ENCODE measurements at places on chromosomes 11 and 22.

GRCh38 chr22:48477031-48477721 lies 1350.5 kb downstream of the BRD1 start:
- no peak for DNase-seq

DNA sequence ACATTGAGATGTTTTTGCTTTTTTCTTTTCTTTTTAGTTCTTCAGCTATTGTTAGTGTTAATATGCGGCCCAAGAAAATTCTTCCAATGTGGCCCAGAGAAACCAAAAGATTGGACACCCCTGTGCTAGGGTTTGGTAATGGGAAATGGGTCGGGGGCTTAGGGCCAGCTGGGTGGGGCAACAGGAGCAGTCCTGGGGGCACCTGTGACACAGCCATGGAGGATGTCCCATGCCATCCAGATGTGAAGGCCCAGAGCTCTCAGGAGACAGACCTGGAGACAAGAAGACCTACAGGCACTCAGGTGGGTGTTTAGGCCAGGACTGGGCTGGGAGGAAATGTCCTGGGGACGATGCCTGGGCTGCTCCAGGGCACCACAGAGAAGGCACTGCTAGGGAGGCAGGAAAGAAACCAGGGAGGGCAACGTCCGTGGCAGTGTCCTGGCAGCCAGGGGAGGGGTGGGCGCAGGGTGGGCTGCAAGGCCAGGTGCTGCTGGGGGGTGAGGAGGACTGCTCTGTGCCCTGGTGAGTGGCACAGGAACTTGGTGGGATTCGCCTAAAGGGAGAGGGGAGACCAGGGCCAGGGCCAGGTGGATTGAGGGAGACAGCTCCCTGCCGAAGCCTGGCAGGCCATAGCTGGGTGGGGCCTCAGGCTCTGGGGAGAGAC lies 21.4 kb downstream of the RELT start:
- no peak for DNase-seq

GRCh38 chr11:122633219-122633829 lies 22.2 kb upstream of the UBASH3B start:
- no peak for DNase-seq

DNA sequence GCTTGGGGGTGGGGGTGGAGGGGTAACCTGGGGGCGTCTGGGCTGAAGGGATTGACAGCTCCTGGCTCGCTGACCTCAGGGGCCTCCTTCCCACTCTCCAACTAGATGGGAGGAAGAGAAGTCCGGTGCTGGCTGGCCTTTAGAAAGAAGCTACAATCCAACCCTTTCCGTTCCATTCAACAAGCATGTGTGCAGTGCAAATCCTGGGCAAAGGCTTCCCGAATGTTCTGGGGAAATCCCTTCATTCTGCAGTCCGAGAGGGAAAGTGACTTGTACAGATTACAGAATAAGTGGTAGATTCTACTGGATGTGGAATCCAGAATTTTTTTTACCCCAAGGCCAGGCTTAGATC lies 149.9 kb downstream of the FEZ1 start:
- DNase-seq, result no peak

DNA sequence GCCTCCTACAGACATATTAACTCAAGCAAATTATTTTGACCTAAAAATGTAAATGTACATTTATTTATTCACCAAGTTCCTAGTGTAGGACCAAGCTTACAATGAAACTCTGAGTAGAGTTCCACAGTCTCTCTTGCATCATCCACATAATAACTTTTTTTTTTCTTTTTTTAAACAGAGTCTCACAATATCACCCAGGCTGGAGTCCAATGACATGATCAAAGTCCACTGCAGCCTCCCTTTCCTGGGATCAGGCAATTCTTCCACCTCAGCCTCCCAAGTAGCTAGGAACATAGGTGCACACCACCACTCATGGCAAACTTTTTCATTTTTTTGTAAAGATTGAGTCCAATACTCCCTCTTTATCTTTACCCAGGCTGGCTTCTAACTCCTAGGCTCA lies 28.0 kb downstream of the FEZ1 start:
- no peak for DNase-seq

DNA sequence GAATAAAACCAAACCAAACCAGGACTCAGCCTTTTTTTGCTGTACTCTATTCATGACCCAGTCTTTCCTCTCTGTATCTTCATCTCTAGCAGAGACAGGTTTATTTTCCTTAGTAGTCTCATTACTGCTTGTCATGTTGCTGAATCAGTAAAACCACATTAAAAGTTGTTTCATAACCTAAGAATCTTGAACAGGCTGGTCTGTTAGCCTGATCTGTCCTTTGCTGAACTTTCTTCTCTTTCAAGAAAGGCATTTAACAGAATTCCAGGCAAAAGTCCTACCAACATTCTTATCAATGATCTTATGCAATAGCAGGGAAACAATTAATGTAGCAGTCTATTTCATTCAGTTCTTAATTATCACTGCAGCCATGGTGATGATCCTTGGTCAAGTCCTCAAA lies 197.7 kb downstream of the CASP12 start:
- DNase-seq, result no peak

- DNase-seq, result no peak
These were observed 19.7 kb upstream of the RAB38 start for GRCh38 chr11:88194990-88195389.

DNA sequence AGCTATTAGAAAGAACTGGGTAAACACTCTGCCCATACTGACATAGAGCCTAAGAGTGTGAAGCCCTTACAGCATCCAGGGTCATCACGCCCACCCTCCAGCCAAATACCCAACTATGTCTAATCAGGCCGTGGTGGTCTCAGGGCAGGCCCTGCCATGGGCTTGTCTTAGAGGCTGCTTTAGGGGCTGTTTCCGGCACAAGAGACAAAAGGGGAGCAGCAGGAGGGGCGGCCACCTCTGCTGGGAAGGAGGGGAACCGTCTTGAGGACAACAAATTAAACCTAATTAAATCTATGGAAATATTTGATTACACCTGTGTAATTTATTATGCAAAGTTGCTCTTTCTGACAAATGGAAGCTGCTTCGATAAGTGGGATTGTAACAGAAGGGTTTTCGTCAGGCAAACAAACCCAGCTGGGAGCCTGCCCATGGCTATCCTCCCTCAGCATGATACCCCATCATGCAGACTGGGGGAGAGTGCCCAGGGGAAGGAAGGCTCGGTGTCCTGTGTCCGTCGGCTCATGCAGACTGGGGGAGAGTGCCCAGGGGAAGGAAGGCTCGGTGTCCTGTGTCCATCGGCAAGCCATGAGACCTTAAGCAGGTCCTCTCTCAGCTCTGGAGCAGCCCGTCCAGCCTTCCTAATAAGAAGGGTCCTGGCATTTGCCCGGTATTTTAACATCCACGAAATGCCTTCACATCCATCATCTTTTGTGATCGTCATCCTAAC lies 163.6 kb upstream of the B3GAT1 start:
- no peak for DNase-seq

DNA sequence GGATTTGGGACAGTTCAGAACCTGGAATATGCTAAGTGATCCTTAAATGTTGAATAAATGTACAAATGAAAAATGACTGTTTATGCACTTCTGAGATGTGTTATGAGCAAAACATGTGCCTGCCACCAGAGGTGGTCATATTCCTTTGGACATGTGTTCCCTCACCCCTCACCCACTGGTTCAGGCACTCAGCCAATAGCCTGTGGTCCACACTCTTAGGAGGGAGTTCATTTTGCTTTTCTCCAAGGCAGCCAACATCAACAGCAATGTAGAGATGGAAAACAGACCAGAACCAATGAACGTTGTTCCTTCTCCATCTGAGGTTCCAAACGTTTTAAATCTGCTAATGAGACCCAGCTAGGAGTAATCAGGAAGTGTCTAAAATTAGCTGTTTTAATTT lies 44.0 kb downstream of the RPUSD4 start:
- no peak for DNase-seq

- DNase-seq, result no peak
These were observed 418.2 kb downstream of the METTL15 start for GRCh38 chr11:28526406-28526751.

DNA sequence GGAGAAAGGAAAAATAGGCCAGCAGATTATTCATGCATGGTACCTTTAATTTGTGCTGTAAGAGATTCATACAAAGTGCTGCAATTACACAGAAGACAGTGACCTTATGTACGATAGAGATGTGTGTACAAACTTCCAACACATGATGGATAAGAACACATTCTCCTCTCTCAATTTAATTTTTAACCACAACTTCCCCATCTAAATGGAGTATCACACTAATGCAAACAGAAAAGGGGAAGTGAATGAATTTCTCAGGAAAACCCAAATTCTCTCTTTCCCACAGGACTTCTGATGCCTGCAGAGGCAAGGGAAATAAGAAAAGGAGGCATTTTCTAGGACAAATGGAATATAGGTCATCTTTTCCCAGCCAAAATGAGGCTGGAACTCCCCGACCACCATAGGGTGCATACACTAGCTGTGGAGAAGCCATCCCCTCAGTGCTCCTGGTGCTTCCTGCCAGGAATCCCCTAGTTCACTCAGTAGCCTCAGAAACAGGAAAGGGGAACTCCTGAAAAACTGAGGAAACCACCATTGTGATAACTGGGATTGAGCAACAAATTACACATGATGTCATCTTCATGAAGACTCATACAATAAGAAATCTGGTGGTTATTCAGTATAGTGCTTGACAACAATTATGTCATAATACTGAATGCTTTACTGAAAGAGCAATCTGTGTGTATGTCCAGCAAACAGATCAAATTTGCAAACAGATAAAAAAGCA lies 22.4 kb downstream of the MMP10 start:
- DNase-seq, result no peak

DNA sequence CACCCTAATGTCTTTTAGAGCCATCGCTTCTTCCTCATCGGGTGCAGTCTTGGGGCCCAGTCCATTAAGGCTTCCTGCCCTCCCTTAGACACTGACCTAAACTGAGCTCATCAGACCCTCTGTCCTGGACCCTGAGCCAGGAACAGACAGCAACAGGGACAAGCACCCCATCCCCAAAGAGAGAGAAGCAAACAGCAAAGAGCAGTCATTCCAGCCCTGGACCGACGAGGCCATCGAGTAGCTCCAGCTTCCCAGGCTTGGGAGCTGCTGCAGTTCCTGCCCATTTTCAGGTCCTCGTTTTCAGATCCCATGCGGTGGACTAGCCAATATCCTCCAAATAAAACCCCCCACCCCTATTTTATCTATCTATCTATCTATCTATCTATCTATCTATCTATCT lies 25.8 kb upstream of the CACNG2 start:
- DNase-seq, result no peak

DNA sequence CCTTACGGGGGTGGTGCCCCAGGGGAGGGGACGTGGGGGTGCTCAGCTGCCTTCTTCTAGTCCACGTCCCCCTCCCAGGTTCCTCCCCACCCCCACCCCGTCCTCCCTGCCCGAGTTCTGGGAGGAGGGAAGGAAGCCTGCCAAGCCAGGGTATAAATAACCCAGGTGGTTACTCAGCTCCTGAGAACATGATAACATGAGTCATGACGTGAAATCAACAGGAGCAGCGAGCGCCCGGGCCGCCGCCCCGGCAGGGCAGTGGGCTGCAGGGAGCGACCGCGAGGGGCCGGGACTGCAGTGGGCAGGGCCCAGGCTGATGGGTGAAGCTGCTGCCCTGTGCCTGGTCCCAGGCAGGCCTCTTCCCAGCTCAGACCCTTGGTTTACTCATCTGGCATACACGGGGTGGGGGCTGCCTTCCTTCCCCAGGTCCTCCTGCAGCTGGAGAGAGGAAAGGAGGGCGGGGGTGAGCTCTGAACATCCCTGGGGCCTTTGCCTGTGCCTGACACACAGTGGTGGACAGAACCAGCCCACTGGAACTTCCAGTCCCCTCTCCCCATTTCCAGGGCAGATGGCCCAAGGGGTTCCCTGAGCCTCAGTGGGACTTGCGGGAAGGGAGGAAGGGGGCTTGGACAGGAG lies 8.8 kb upstream of the PDGFB start:
- no peak for DNase-seq

- DNase-seq, result no peak
These were observed 251.9 kb downstream of the ST3GAL4 start for GRCh38 chr11:126607374-126607773.

- DNase-seq, result no peak
These were observed 161.3 kb downstream of the MYO18B start for GRCh38 chr22:25903294-25903693.

GRCh38 chr22:47586038-47586437 lies 823.6 kb downstream of the TBC1D22A start:
- no peak for DNase-seq

GRCh38 chr11:72179804-72180396 lies 12.0 kb upstream of the FOLR1 start:
- DNase-seq, result no peak

DNA sequence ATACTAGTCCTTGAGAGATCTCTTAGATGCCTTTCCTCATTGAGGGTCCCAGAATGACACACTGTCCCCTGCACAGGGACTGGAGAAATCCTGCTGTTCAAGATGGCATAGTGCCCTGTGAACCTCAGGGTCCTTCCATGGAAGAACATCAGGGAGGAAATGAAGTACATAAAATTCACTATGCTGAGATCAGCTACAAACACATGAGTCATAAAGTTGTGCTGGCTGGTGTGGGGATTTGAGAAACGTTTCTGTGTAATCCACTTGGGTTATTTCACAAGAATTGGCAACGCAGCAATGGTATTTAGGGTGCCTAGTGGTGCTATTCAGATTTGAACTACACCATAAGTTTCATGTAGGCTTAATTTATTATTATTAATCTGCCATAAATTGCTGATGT lies 174.4 kb downstream of the MAML2 start:
- no peak for DNase-seq

DNA sequence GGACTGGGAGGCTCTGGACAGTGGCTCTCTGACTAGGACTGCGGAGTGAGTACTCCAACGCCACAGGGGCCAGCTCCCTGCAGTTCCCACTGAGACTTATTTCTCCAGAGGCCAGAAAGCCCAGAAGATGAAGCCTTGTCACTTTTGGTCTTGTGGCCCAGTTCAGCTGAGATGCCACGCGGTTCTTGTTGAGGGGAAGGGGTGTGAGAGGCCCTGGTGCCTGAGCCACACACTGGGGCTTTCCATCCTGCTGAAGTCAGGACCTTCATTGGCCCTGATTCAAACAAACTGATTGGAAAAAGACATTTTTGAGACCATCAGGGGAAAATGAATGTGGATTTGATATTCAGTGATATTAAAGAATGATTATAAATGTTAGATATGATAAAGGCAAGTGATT lies 73.6 kb downstream of the UBASH3B start:
- no peak for DNase-seq

DNA sequence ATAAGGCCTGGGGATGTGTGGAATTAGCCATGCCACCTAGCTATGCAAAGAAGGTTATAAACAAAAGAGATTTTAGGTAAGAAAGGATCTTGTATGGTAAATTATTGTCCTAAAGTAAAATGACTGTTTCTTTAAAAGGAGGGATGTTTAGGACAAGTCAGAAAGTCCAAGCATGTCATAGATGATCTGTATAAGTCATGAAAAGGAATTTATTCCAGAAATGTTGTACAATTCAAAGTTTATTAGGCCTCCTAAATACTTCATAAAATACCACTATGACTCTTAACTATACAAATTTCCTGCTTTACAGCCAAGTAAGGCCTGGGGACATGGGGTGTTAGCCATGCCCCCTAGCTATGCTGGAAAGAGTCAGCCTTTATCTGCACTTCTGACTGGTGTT lies 22.7 kb downstream of the OR5A2 start:
- no peak for DNase-seq

DNA sequence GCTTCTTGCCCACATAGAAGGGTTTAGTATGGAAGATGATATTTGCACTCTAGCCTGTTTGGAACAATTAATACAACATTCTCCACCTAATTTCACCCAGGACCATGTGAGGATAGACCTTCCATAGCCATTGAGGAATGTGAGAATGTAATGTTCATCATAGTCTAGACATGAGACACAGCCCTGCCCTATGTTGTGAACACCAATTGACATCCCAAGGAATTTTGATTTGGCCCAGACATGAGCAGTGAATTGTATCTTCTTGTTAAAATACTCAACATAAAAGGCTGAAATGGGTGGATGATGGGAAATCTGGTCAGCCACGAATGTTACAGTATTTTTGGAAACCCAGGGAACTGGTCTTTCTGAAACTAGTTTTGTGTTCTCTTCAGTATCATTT lies 892.3 kb upstream of the CHORDC1 start:
- no peak for DNase-seq
